ENCODE measurements at places on chromosomes 4 and X.

- no peaks in the 10 kb centered on the region for H3K4me1 ChIP-seq
- no peaks in the 10 kb centered on the region for H3K27me3 ChIP-seq
- no peak overlapping the region for H3K27ac ChIP-seq
- H3K36me3 ChIP-seq, result no peaks in the 10 kb centered on the region
- DNase-seq, result no peak
Measured at GRCh38 chr4:92182006-92182735, 121.6 kb upstream of the GRID2 start.

GRCh38 chrX:9829308-9830267 is 43.4 kb downstream of the SHROOM2 start:
- H3K27me3 ChIP-seq, result no peaks in the 10 kb centered on the region
- H3K4me3 ChIP-seq, result no peak overlapping the region
- H3K27ac ChIP-seq, result peak overlapping the region; percentile 86
- peaks cover 9% of the 10 kb centered on the region for H3K4me1 ChIP-seq

DNA sequence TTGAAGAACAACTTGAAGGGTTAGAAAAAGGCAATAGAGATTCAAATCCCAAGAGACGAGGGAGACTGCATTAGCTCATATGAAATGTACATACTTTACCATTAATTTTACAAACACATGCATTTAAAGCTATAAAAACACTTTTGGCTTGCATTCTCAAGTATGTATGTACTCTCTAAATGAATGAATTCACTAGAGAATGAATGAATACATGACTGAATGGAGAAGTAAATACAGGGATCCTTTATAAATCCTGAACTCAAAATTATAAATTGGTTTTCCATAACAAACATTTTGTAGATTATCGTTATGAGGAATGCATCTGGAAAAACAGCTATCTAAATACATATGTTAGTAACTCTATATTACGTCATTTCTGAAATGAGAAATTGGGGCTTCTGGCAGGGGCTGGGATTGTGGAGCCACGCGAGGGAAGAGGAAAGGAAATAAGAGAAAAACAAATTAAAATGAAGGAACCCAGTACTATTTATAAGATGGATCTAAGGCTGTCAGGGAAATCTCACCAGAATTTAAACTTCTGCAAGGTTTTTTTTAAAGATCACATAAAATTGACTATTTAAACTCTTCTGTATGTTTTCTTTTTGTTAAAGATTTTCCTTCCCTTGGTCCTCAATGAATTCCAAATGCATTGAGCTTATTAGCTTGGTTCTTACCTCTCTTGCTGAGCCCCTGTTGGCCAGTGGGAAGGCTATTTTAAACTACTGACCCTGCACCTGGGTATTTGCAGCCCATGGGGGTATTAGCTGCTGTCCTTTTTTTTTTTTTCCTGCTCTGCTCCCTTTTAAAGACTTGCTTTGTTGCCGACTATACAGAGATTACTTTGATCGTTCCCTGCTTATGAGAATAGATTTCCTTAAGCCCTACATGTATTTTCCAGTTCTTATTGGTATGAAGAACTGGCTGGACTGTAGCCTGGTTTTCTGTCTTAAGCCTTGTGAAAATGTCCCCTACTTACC is 207.8 kb downstream of the ADGRL3 start:
- no peak overlapping the region for H3K27ac ChIP-seq
- no peak overlapping the region for H3K4me3 ChIP-seq
- no peak for DNase-seq
- peaks cover 5% of the 10 kb centered on the region for H3K4me1 ChIP-seq
- no peaks in the 10 kb centered on the region for H3K36me3 ChIP-seq

- H3K4me1 ChIP-seq, result no peaks in the 10 kb centered on the region
- H3K27me3 ChIP-seq, result no peaks in the 10 kb centered on the region
- H3K4me3 ChIP-seq, result no peak overlapping the region
- H3K27ac ChIP-seq, result no peak overlapping the region
Measured at GRCh38 chrX:88991583-88992132, 244.6 kb downstream of the CPXCR1 start.

DNA sequence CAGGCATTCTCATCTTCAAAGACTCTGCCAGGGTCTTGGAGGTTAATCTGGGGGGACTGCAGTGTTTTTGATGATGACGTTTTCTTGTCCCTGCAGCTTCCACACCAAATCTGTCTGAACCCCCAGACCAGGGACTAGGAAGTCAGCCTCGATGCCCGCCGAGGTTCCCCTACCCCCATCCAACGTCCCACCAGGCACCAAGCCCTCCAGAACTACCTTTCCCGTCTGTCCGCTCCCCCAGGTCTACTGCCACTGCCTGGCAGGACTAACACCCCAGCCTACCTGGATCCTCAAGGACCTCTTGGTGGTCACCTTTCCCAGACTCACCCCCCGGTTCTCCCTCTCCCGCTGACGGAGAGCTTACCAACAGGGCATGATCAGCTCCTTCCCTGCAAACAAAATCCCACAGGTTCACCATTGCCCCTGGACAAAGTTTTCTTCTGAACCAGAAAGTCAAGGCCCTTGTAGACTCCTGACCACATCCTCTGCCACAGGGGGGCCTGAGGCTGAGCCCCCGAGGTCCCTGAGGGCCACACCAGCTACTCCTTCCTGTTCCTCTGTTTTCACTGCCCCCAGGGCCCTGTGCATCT is 40.9 kb downstream of the HMX1 start:
- H3K27ac ChIP-seq, result no peak overlapping the region
- peaks cover 24% of the 10 kb centered on the region for H3K27me3 ChIP-seq
- H3K4me3 ChIP-seq, result no peak overlapping the region
- DNase-seq, result no peak

GRCh38 chr4:74202062-74202586 is 44.2 kb downstream of the MTHFD2L start:
- no peak overlapping the region for H3K4me3 ChIP-seq
- no peak overlapping the region for H3K27ac ChIP-seq
- DNase-seq, result no peak
- peaks cover 11% of the 10 kb centered on the region for H3K36me3 ChIP-seq
- H3K4me1 ChIP-seq, result peaks cover 1% of the 10 kb centered on the region

- no peak overlapping the region for H3K27ac ChIP-seq
- no peaks in the 10 kb centered on the region for H3K27me3 ChIP-seq
- H3K4me3 ChIP-seq, result no peak overlapping the region
- H3K4me1 ChIP-seq, result no peaks in the 10 kb centered on the region
- no peaks in the 10 kb centered on the region for H3K36me3 ChIP-seq
Measured at GRCh38 chrX:36357855-36358254, 438.3 kb downstream of the CFAP47 start.

- no peak overlapping the region for H3K27ac ChIP-seq
- no peak for DNase-seq
- no peaks in the 10 kb centered on the region for H3K36me3 ChIP-seq
Measured at GRCh38 chr4:66930206-66930605, 615.1 kb downstream of the CENPC start.

- peaks cover 11% of the 10 kb centered on the region for H3K4me1 ChIP-seq
- no peaks in the 10 kb centered on the region for H3K36me3 ChIP-seq
- no peak overlapping the region for H3K4me3 ChIP-seq
- peak; percentile 49 for DNase-seq
- peak overlapping the region; percentile 26 for H3K27ac ChIP-seq
Measured at GRCh38 chr4:164488114-164488513, 265.8 kb upstream of the SMIM31 start.

- H3K4me3 ChIP-seq, result no peak overlapping the region
Measured at GRCh38 chr4:144423930-144424329, 222.0 kb upstream of the HHIP start.

GRCh38 chr4:86107112-86107511 is 252.7 kb downstream of the MAPK10 start:
- no peaks in the 10 kb centered on the region for H3K27me3 ChIP-seq
- H3K27ac ChIP-seq, result no peak overlapping the region
- no peaks in the 10 kb centered on the region for H3K36me3 ChIP-seq
- no peak for DNase-seq
- no peak overlapping the region for H3K4me3 ChIP-seq
- H3K4me1 ChIP-seq, result no peaks in the 10 kb centered on the region

GRCh38 chr4:159944477-159944876 is 841.6 kb downstream of the RAPGEF2 start:
- DNase-seq, result no peak
- H3K27ac ChIP-seq, result no peak overlapping the region
- no peaks in the 10 kb centered on the region for H3K27me3 ChIP-seq
- H3K36me3 ChIP-seq, result no peaks in the 10 kb centered on the region

- H3K36me3 ChIP-seq, result no peaks in the 10 kb centered on the region
- peak overlapping the region; percentile 35 for H3K4me3 ChIP-seq
- DNase-seq, result no peak
- H3K27me3 ChIP-seq, result no peaks in the 10 kb centered on the region
- peak overlapping the region; percentile 83 for H3K27ac ChIP-seq
- peaks cover 38% of the 10 kb centered on the region for H3K4me1 ChIP-seq
Measured at GRCh38 chr4:169658975-169659715, 38.8 kb downstream of the CLCN3 start.

DNA sequence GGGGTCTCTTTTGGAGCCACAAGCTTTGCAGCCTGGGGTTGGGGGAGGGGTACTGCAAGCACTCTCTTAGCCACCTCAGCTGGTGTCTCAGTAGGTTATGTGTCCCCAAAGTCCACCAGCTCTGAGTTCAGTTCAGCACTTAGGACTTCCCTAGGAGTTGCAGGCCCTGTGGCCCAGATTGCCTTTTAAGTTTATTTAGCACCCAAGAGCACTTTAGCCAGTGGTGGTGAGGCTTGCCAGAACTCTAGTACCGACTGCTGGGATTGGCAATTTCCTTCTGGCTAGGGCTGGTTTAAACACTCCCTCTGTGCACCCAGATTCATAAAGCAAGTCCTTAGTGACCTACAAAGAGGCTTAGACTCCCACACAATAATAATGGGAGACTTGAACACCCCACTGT is 489.9 kb upstream of the RPS6KA3 start:
- H3K4me1 ChIP-seq, result no peaks in the 10 kb centered on the region
- no peak overlapping the region for H3K27ac ChIP-seq
- H3K4me3 ChIP-seq, result no peak overlapping the region
- no peaks in the 10 kb centered on the region for H3K36me3 ChIP-seq
- DNase-seq, result no peak
- no peaks in the 10 kb centered on the region for H3K27me3 ChIP-seq

GRCh38 chr4:109494563-109494962 is 60.9 kb downstream of the SEC24B start:
- H3K27me3 ChIP-seq, result no peaks in the 10 kb centered on the region
- DNase-seq, result no peak
- H3K27ac ChIP-seq, result no peak overlapping the region
- peaks cover 77% of the 10 kb centered on the region for H3K36me3 ChIP-seq

- DNase-seq, result no peak
- peaks cover 100% of the 10 kb centered on the region for H3K27me3 ChIP-seq
- no peak overlapping the region for H3K27ac ChIP-seq
- no peaks in the 10 kb centered on the region for H3K36me3 ChIP-seq
- H3K4me1 ChIP-seq, result no peaks in the 10 kb centered on the region
Measured at GRCh38 chr4:173519111-173520101, 10.6 kb downstream of the HAND2 start.

- H3K4me1 ChIP-seq, result no peaks in the 10 kb centered on the region
- no peak for DNase-seq
- no peaks in the 10 kb centered on the region for H3K27me3 ChIP-seq
- no peak overlapping the region for H3K4me3 ChIP-seq
Measured at GRCh38 chrX:81414630-81415029, 212.7 kb downstream of the SH3BGRL start.

- no peak for DNase-seq
- no peak overlapping the region for H3K4me3 ChIP-seq
- no peak overlapping the region for H3K27ac ChIP-seq
- H3K4me1 ChIP-seq, result no peaks in the 10 kb centered on the region
- no peaks in the 10 kb centered on the region for H3K36me3 ChIP-seq
Measured at GRCh38 chrX:79081895-79082512, 62.5 kb upstream of the GPR174 start.

GRCh38 chrX:39603230-39603629 is 494.5 kb downstream of the BCOR start:
- no peak overlapping the region for H3K4me3 ChIP-seq
- H3K36me3 ChIP-seq, result no peaks in the 10 kb centered on the region

DNA sequence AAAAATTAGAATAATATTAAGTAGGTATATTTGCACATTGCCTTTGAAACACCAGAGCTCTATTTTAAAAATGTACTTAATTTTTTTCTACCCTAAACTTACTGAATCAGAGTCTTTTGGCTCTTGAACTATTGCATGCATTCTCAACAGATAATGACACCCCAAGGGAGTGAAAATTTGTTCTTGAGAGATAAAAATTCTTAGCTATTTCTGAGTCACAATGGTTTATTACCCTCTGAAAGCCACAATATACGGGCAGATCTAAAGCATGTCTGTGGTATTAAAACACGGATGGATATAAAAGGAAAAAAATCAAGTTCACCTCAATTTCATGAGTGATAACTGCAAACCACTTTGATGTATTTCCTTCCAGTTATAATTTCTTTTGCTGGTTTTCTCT is 636.3 kb upstream of the FTHL17 start:
- no peaks in the 10 kb centered on the region for H3K4me1 ChIP-seq
- no peak for DNase-seq
- no peak overlapping the region for H3K4me3 ChIP-seq
- no peak overlapping the region for H3K27ac ChIP-seq
- no peaks in the 10 kb centered on the region for H3K36me3 ChIP-seq

- no peak overlapping the region for H3K4me3 ChIP-seq
- H3K27ac ChIP-seq, result no peak overlapping the region
- H3K36me3 ChIP-seq, result no peaks in the 10 kb centered on the region
- H3K27me3 ChIP-seq, result no peaks in the 10 kb centered on the region
- no peaks in the 10 kb centered on the region for H3K4me1 ChIP-seq
Measured at GRCh38 chr4:8082517-8083055, 76.0 kb downstream of the ABLIM2 start.

GRCh38 chrX:24494647-24495075 is 29.6 kb downstream of the PDK3 start:
- no peak for DNase-seq
- no peak overlapping the region for H3K4me3 ChIP-seq
- H3K27me3 ChIP-seq, result no peaks in the 10 kb centered on the region
- peak overlapping the region; percentile 33 for H3K27ac ChIP-seq
- H3K36me3 ChIP-seq, result peaks cover 5% of the 10 kb centered on the region

- peaks cover 18% of the 10 kb centered on the region for H3K36me3 ChIP-seq
- no peak overlapping the region for H3K4me3 ChIP-seq
- no peak overlapping the region for H3K27ac ChIP-seq
- H3K27me3 ChIP-seq, result no peaks in the 10 kb centered on the region
- peaks cover 7% of the 10 kb centered on the region for H3K4me1 ChIP-seq
- DNase-seq, result no peak
Measured at GRCh38 chr4:106312377-106312776, 3.6 kb downstream of the TBCK start.
